ENCODE measurements at places on chromosomes 7 and 10.

DNA sequence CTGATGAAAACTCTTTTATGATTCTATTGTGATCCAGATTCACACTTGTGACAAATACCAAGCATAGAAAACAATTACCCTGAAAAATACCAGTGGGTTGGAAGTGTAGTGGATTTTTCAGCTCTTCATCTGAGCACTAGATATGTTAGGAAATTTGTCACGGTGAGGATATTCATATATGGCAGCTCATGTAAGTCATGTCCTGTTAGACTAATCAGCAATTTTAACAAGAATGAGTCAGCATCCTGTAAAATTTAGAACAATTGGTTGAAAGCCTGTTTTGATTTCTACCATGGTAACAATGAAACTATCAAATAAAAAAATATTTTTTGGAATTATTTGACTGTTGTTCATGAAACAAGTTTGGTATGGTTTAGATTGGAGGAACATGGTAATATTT, 334.3 kb downstream of the CACNA2D1 start:
- DNase-seq, result no peak

GRCh38 chr7:102967798-102968197, 55.0 kb downstream of the LRRC17 start:
- DNase-seq, result no peak

DNA sequence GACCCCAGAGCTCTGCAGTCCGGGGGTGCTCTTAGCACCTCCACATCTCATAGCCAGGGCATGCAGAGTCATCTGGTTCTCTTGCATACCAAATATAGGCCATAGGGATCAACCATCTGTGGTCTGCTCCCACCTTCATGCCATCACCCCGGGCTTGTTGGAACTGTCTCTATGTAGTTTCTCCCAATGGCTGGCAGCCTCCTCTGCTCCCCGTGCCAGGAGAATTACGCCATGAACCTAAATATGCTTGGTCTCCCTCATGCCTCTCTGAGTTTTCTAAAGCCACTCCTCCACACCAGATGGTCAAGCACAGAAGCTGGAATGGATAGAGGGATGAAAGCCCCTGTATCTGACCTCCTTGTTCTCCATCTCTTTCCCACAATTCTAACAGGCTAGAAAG, 302.6 kb upstream of the MYO3A start:
- no peak for DNase-seq

GRCh38 chr7:36512616-36513015, 123.0 kb downstream of the ANLN start:
- no peak for DNase-seq

- no peak for DNase-seq
Observed at GRCh38 chr10:126208726-126209302, 179.5 kb downstream of the ADAM12 start.

DNA sequence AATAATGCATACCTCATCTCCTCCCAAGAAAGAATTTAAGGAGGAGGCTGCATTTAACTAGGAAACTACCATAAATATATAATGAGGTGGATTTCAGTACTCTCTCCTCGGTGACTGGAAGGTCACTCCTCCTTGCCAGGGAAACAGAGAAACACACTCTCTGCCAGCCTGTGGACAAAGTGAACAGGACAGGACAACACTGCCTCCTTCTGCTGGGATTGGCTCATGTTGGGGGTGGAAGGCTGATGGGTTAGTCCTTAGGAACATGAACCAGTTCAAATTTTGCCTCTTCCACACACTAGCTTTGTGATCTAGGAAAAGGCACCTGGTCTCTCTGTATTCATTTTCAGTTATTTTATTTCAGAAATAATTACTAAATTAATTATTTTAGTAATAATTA, 50.6 kb upstream of the STEAP4 start:
- no peak for DNase-seq

DNA sequence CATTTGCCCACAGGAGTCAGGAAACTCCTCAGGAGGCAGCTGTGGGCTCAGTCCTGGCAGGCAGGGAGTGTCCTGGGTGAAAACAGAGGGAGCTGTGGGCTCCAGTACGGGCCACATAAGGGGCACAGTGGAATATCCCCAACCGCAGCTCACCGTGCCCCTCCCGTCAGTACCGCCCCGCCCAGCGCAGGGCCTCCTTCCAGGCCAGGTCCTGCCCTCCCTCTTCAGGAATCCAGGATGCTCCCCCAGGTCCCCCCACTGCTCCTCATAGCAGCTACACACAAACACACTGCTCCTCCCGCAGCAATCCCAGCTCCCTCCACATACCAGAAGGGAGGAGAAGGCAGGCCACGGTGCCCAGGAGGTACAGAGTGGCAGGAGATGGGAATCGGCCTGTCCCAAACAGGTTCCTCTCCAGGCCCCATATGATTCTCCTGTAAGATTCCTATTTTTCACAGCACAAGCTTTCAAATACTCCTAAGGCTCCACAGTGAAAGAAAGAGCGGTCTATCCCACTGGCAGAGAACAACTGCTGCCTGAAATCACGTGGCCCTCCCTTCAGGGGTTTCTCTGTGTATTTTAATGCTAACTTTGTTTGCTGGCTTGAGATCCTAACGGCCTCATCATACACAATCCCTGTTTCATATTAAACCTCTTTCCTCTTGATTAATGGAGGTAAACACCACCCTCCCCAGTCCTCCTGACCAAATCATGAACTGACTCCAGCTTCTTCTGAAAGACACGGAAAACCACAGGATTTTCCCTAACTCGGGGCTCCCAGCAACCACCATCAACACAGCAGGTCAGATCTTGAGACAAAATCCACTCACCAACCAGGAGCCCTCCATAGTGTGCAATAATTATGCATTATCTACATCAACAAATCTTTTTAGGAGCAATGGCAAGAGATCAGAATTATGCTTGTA, 178.7 kb downstream of the TNS3 start:
- no peak for DNase-seq

DNA sequence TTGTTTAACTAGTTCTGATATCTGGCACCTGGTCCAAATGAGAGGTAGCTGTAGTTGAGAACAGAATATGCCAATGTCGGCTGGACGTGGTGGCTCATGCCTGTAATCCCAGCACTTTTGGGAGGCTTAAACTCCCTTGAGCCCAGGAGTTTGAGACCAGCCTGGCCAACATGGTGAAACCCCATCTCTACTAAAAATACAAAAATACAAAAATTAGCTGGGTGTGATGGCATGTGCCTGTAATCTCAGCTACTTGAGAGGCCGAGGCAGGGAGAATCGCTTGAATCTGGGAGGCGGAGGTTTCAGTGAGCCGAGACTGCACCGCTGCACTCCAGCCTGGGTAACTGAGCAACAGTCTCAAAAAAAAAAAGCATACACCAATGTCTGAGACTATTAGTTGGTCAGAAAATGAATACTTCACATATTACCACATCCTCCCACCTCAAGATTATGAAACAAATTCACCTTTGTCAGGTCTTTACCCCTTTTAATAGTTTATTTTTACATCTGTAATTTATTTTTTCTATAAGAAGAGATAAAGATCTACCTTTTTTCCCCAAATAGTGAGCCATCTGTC, 38.8 kb downstream of the EPC1 start:
- no peak for DNase-seq

DNA sequence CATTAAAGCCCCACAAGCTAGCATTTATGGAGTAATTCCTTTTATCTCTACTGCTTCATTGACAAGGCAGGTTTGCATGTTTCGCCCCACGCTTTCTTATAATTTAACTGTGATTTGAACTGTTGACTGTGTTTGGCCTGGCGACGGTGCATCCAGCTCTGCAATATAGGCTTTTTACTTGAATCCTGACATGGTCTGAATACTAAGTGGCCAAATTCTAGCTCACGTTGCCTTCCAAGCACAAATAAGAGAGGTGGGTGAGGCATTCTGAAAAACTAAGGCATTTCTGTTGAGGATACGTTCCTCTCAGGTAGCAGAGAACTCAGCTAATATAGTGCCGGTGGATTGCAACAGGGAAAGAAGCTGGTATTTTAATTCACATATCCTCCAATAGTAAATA, 61.8 kb downstream of the NRP1 start:
- DNase-seq, result no peak

DNA sequence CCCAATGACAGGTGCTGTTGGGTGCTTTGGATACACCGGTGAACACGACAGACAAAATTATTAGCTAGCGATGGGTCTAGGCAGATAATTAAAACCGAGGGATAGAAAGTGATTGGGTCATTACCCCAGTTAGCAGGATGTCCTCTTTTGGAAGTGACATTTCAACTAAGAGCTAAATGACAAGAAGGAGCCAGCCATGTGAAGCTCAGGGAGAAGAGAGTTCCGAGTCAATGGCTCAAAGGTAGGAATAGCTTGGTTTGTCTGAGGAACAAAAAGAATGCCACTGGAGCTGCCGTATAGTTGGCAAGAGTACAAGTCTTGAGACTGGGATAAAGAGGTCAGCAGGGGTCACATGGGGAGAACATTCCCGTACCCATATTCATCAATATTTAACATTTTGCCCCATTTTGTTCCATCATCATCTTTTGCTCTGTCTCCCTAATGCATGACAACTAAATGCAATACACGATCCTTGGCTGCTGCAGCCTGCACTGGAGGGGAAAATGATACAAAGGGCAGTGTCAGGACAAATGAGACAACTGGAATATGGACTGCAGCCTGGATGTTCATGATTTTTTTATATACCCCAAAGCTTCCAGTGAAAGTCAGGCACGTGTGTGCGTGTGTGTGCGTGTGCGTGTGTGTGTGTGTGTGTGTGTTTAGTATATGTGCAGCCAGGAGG, 115.7 kb downstream of the ICA1 start:
- no peak for DNase-seq

DNA sequence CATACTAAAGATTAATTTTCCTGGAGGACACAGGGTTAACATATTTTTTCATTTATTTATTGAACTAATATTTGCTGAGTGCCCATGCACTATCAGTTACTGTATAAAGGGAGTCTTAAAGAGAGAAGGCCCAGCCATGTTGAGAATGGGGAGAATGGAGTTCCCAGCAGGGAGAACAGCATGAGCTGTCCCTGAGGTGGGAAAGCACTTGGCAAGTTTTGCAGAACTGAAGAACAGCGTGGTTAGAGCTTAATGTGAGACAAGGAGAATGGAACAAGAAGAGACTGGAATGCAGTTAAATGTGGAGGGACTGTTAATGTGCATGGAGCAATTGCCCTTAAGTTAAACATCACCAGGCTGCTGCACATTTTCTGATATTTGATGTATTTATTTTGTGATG, 435.4 kb downstream of the SUGCT start:
- no peak for DNase-seq

DNA sequence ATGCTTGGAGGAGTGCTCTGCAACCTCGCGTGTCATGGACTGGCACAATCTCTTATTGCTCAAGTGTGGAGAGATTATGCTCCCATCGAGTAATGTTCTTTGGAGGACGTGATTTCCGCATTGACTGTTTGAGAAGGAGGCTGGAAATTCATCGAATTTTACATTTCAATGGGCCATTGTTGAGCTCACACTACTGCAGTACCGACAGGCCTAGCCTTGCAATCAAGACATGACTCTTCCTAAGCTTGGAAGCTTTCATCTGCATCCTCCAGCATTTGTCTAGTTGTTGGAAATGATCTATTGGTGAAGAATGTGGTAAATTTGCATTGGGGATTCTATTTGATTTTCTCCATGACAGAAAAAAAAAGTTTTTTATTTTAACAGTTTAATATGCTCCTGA, 156.8 kb downstream of the FZD1 start:
- no peak for DNase-seq

DNA sequence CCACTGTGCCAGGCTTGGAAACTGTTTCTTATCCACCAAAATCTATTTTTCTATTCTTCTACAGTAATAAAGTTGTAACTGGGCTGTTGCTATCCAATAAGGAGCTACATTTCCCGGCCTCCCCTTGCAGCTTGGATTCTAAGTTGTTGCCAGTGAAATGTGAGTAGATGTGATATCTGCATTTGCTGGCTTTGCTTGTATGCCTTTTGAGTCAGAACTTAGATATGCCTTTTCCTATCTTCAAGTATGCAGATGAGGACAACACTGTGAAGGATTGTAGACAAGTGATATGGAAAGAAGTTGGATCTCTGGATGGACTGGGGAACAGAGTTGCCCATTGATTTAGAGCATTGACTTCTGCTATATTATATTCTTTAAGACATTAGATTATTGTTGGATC, 236.9 kb downstream of the REEP3 start:
- DNase-seq, result no peak

- no peak for DNase-seq
Observed at GRCh38 chr10:7340179-7340874, 70.5 kb downstream of the SFMBT2 start.

DNA sequence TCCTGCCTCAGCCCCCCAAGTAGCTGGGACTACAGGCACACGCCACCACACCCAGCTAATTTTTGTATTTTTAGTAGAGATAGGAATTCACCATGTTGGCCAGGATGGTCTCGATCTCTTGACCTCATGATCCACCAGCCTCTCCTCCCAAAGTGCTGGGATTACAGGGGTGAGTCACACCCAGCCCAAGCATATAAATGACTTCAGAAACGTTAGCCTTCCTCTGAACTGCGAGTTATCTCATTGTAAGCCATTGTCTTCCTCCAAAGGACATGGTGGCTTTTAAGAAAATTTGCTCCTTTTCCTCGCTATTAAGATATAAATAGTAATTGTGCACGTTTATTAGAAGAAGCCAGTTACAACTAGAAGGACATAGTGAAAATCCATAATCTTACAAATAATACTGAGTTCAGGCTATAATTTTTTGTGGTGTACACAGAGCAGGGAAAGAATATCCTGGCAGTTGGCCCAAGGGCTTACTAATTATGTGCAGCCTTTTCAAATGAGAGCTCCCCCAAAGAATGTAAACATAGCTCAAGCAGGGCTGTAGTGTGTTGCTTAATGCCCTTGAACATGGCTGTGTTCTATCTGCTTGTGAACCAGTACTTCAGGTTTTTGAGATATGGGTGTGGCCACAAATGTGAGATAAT, 495.8 kb downstream of the PARD3 start:
- no peak for DNase-seq

DNA sequence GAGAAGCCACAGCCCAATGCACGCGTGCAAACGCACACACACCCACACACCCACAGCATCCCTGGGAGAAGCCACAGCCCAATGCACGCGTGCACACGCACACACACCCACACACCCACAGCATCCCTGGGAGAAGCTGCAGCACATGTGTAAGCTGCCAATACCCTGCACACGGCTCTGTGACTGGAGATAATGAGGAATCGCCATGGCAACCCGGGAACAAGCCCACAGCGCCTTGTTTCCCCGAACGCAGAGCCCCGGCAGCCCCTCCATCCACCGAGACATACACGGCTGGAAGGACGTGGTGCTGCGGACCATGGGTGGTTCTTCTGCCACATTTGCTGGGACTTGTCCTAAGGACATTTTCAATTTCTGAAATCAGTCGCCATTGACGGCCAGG, 221.3 kb downstream of the PTPRN2 start:
- no peak for DNase-seq

DNA sequence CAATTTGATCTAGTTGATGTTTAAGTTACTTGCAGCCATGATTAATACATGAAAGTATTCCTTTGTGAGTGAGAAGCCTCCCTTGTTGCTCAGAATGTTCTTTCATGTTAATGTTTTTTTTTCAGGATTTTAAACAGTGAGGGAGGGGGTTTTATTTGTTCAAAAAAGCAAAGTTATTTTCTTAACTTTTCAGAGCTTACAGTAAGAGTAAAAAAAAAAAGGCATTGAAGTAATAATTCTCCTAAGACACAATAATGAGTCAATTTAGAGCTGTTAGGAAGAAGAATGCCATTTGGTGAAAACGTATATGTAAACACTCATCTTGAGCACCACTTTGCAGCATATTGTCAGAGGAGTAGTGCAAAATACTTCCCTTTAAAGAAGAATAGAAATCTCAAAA, 105.8 kb downstream of the SEMA3A start:
- no peak for DNase-seq

GRCh38 chr10:51308116-51308515, 233.8 kb downstream of the PRKG1 start:
- DNase-seq, result no peak

GRCh38 chr10:60374836-60375235, 14.8 kb downstream of the ANK3 start:
- DNase-seq, result no peak
